ENCODE measurements at places on chromosomes 12 and 14. TPM values are rescaled to one million over a fixed set of nuclear protein-coding genes. Genes with fewer than 3 reads are reported as not detected.

DNA sequence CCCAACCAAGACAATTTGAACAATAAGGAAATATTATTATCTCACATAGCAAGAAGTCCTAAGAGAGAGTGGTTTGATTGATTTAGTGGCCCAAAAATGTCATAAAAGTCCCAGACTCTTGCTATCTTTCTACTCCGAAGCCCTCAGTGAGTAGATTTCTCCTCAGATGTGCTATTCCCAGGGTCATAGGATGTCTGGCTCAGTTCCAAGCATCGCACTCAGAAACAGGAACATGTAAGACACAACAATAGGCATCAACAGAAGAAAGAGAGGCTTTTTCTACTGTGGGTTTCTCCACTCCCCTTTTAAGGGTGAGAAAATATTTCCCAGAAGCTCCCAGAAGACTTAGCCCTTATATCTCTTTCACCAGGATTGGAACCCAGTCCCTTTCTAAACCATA is 188.1 kb upstream of the CDKN3 start:
- DNase-seq: no peak

- no peak for DNase-seq
These were observed 314.6 kb downstream of the GRIN2B start for GRCh38 chr12:13666806-13667205.

GRCh38 chr14:67167420-67168109 is 21.7 kb upstream of the GARIN2 start:
- no peak for DNase-seq

DNA sequence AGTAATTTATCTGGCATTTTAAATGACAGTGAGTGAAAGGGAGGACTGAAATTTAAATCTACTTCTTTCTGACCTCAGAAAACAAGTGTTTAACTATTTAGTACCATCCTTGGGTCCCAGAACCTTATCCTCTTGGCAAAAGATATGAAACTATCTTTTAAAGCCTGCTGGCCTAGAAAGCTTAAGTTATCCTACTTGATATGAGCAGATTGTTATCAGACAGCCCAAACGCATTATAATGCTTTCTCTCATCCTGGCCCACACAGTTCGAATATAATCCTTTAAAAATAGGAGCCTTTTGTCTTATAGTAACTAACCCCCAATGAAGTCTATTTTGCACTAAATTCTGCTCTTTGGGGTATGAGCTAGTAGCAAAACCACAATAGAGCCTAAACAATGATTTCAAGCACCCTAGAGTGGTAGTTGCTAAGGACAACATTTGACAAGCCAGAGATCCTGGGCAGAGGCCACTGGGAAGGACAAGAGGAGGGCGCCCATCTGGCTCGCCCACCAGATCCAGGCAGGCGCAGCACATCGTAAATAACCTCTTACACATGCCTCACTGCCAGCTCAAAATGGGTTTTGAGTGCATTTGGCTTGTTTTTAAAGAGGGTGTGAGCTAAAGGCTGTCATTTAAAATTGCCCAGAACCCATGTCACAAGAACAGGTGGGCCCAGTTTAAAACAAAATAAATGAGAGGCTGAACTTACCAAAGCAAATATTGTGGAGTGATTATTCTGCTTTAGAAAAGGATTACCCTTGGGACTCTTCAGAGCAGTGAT is 37.7 kb upstream of the CRY1 start:
- no peak for DNase-seq

GRCh38 chr14:90632451-90632850 is 183.8 kb downstream of the TTC7B start:
- no peak for DNase-seq

TBC1D30 gene
- polyA plus RNA-seq: not detected

MANSC4 gene
- polyA plus RNA-seq: not detected
